T-helper 1 cell (primary cell): ENCODE measurements at places on chromosomes 6 and 20.

GRCh38 chr20:24842918-24843715 lies 106.0 kb upstream of the CST7 start:
- no peak for DNase-seq

GRCh38 chr20:36773107-36773596 lies 411 bp downstream of the DSN1 start:
- DNase-seq = no peak

DNA sequence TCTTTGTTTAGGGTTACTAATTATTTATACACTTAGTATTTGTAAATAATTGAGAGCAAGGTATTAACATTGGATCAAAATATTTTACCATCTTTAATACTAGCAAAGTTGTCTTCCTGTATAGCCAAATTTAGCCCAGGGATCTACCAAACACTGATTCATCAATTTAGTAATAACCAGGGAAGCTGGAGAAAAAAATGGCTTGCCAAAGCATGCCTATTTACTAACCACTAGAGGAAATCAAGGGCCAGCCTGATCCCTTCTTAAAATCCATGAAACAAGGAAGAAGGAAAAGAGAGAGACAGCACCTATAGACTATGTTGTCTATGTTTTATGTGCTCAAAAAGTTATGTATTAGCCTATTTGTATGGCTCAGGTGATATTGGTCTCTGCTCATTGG lies 450.3 kb upstream of the GJE1 start:
- no peak for DNase-seq

- DNase-seq = no peak
Measured at GRCh38 chr6:106631346-106631745, 2.0 kb downstream of the QRSL1 start.

DNA sequence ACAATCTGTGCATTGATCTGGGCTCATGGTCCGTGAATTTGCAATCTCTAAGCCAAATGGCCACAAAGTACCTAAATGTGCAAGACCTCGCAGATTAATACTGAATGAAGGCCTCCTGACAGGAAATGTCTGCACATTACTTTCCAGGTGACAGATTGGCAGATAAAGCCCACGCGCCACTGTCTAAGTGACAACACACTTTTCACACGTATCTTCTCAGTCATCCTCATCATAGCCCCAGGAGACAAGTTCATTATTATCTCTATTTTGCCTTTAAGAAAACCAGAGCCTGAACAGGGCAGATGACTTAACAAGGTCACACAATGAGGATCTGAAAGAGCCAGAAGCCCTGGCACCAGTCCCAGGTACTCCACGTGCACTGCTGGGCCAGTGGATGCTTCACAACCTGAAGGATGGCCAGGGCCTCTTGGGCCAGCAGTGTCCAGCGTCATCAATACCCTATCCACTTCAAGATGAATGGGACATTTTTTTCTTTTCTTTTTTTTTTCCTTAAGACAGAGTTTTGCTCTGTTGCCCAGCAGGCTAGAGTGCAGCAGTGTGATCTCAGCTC lies 266.3 kb downstream of the PTPRT start:
- DNase-seq = no peak

DNA sequence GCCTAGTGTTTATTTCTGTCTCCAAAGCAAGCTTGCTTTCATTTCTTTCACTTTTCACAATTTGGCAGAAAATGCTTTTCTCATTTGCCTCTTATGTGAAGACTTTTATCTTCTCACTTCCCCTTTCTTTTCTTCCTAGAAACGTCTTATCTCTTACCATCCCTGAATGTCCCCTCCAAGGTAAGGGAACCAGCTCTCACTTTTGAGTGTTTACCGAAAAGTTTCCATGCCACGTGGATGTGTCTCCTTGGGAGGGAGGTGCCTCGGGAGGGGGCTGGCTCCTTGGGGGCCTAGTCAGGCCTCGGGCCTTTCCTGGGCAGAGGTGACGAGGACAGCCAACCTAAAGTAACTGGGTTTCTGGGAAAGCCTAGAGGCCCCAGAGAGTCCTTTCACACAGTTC lies 127.4 kb downstream of the CD24 start:
- no peak for DNase-seq

GRCh38 chr6:167341665-167342655 lies 17.1 kb downstream of the TTLL2 start:
- no peak for DNase-seq

DNA sequence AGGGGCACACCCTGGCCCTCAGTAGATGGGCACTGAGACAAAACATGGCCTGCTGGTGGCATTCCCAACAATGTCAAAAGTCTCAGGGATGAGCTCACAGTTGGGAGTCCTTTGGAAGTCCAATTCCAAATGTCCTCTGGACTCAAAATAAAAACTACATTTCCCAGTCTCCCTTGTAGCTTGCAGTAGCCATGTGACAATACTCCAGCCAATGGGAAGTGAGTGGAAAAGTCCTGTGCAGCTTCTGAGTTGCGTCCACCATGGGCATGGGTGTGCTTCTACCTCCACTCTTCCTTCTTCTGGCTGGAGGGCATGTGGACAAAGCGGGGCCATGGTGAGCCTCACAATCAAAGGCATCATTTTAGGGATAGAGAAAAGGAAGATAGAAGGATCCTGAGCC lies 5.8 kb upstream of the ADAM33 start:
- DNase-seq = no peak

- DNase-seq = no peak
Measured at GRCh38 chr6:169646906-169647567, 54.8 kb downstream of the WDR27 start.

DNA sequence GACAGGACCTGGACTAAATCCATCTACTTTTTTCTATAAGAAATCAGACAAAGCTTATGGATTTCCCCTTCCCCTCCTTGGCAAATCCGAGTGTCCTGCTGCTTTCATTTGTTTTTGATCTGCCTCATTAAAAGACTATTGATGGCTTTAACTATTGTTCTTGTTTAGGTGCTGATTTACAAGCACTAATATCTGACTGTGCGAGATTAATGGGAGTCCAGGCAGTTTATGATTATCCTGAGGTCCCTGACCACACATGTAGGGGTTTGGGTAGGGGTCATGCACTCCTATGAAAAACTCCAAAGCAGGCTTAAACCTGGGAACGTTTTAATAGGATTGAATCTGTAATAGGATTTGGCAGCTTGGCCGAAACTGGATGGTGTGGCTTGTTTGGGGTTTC lies 317.5 kb upstream of the POU3F2 start:
- DNase-seq = no peak

GRCh38 chr20:8077137-8077466 lies 55.0 kb upstream of the PLCB1 start:
- DNase-seq = no peak

DNA sequence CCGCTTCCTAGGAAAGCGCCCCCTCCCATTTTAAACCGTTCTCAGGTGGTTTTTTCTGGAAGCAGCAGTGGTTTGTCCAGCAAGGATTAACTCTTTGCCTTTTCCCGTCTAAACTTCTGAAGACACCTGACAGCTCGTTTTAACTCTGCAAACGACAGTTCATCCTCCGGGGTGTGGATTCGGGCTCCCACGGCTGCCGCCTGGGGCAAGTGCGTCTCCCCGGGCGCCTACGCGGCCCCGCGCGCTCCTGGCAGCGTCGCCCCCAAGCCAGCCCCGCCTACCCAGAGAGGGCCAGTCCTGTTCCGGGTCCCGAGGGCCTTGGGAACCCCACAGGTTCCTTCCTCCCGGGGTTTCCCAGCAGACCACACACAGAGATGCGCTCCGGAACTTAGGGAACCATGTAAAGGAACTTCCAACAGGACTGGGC lies 54.4 kb downstream of the PRR18 start:
- no peak for DNase-seq

DNA sequence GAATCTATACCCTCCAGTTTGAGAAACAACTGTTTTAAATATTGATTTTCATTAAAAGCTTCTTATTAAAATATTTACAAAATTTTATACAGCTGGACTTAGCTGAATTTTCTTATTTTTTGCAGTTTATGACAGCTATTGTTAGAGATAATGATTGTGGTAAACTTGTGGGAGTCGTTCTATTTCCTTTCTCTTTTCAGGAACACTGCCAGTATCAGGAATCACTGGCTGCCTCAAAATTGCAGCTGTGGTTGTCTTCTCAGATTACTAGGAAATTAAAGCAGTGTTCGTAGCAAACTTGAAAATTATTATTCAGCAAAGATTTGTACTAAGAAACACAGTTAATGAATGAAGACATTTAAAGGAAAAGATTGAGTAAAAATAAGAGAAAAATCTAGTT lies 311.0 kb downstream of the CENPW start:
- DNase-seq = no peak

DNA sequence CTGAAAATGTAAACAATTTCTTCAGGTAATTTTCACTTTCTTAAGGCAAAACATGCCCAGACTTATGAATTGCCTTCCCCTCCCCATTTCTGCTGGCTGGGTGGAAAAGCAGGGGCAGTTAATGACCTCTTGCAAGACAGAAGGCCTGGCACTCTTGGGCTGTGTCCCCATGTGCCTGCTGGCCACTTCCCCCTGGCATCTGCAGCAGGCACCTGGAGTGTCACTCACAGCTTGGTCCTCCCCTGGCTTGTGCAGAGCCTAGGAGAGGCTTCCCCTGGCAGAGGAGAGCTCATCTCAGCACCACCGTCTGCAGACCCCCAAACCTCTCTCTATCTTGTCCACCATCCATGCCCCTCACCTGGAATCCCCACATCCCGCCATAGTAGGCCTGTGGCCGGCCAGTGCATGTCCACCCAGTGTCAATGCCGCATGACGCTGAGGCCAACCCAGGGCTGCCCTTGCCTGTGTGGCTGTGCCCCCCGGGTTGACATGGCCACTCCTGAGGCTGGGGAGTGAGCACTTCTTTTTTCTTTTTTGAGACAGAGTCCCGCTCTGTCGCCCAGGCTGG lies 83.5 kb upstream of the SLC22A23 start:
- no peak for DNase-seq

DNA sequence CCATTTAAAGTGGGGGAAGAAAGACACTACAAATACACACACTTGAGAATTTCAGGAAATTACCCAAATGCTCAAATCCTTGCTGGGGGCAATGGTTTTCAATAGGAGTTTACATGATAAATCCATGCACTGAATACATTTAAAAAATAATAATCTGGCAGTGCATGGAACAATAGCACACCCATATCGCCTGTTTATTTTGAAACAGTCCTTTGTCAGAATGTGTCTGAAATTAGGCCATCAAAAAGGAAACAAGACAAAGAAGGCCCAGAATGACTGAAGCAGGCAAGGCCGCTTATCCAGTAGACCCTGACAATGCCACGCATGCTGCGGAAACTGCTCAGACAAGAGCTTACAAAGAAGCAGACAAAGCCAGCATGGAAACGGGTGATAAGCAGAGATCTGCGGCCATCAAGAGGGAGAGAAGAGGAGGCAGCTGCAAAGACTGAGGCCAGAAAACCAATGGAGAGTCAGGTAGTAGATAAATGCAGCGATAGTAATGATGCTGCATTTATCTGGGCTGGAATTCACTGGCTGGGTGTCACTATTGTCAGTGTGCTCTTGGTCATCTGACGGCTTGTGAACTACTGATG lies 211.9 kb upstream of the CNR1 start:
- DNase-seq = no peak

DNA sequence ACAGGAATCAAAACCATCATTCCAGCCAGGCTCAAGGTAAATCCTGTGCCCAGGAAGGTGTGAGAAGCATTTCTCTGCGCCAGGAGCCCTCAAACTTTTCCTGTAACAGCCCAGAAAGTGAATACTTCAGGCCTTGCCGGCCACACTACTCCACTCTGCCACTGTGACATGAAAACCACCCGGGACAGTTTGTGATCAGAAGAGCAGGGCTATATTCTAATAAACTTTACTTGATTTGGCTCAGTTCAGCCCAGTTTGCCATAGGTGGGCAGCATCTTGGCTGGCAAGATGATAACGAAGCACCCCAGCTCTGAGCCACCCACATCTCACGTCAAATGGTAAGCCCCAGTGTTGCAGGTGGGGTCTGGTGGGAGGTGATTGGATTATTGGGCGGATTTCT lies 249.4 kb downstream of the DLL1 start:
- DNase-seq = no peak

DNA sequence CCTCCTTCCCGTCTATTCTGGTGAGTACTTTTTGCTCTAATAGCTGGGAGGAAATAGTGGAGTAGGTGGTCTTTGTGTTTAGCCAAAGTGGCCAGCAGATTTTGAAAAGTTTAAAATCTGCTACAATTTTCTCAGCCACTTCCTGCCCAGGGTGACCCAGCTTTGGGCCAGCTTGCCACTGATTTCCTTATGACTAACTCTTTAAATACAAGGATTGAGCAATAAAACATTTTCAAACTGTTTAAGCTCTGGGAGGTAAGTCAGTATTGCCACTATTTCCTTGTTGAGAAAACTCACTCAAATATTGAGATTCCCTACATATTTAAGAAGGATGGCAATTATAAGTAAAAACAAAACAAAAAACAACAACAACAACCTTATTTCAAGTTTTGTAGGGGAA lies 54.5 kb downstream of the TRMT11 start:
- DNase-seq = no peak

GRCh38 chr20:10501402-10501801 lies 66.3 kb downstream of the SLX4IP start:
- DNase-seq = no peak

- DNase-seq = no peak
Measured at GRCh38 chr6:32602383-32602782, 12.7 kb upstream of the HLA-DRB1 start.

GRCh38 chr6:137039010-137039409 lies 5.8 kb downstream of the IL20RA start:
- DNase-seq = no peak

- DNase-seq = no peak
Measured at GRCh38 chr6:154786144-154786868, 53.1 kb downstream of the SCAF8 start.

DNA sequence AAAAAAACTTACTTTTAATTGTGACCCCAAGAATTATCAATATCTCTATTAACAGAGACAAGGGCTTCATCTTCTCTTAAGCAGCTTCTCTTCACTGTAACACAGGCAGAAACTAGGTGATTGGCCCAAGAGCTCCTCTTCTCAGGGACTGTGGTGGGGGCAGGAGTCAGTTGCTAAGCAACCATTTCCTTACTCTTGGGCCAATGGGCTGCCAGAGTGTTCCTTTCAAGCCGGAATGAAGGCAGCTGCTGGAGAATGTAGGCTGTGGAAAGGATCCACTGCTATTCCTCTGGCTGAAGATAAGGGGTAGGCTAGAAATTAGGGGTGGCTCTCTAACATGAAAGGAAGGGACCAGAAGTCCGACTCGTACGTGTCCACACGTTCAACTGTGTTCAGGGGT lies at the start of gene SEL1L2:
TSS of gene SEL1L2 (minus strand) at position 150 of the 400 bp plus-strand sequence. CDS start at position 70, 80 bp downstream.
- no peak for DNase-seq

DNA sequence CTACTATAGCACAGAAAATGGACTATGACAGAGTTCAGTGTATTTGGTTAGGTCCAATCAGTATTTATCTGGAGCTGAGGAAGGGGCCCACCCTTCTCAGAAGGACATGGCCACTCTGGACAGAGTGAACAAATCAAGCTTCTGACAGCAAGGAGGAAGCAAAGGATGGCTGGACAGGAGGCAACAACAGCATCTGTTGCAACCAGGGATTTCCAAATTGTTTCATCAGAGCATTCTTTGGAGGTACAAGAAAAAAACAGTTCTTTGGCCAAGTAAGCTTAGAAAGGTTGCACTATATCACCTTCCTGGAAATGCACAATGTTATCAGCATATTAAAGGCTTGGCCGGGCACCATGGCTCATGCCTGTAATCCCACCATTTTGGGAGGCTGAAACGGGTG lies 118.7 kb upstream of the SLC22A16 start:
- no peak for DNase-seq

GRCh38 chr6:68978411-68978810 lies 343.3 kb downstream of the ADGRB3 start:
- no peak for DNase-seq

GRCh38 chr6:159125014-159125609 lies 44.1 kb upstream of the FNDC1 start:
- DNase-seq = no peak
